Activated T-cell treated with anti-CD3 and anti-CD28 coated beads for 1 hour (primary cell): ENCODE measurements at places on chromosomes 4 and X.
A peak's percentile ranks its signal among the peaks of the same experiment; 100 is the strongest.

- no peak for DNase-seq
Measured at GRCh38 chrX:134520860-134521390, 61.0 kb downstream of the HPRT1 start.

GRCh38 chr4:67437974-67438713 lies 107.2 kb downstream of the CENPC start:
- DNase-seq = no peak

DNA sequence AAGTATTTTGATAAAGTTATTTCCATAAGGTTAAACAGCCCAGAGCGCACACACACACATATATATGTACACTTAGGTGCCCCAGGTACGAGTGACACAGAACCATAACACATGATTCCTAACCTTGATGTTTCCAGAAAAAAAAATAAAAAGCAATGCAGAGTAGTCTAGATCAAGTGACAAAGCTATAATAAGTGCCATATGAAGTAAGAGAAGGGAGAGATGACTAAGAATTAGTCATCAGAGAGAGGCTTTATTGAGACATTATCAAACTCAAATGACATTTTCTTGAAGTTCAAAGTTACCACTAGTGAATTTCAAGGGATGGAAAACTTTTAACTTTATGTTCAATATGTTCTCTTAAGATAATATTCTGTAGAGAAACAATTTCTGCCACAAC lies 215.0 kb downstream of the HTR2C start:
- DNase-seq = no peak

GRCh38 chr4:2007804-2008670 lies 737 bp downstream of the NELFA start:
- DNase-seq = no peak

- DNase-seq = no peak
Measured at GRCh38 chr4:15007201-15007600, 4.9 kb downstream of the CPEB2 start.

- DNase-seq = no peak
Measured at GRCh38 chr4:73245955-73246354, 12.6 kb downstream of the ANKRD17 start.

GRCh38 chrX:103913356-103914020 lies 48.9 kb upstream of the TMSB15B start:
- no peak for DNase-seq

DNA sequence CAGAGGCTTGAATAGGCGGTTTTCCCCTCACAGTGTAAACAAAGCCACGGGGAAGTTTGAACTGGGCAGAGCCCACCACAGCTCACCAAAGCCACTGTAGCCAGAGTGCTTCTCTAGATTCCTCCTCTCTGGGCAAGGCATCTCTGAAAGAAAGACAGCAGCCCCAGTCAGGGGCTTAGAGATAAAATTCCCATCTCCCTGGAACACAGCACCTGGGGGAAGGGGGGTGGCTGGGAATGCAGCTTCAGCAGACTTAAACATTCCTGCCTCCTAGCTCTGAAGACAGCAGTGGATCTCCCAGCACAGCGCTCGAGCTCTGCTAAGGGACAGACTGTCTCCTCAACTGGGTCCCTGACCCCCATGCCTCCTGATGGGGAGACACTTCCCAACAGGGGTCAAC lies 44.0 kb upstream of the USP38 start:
- no peak for DNase-seq

DNA sequence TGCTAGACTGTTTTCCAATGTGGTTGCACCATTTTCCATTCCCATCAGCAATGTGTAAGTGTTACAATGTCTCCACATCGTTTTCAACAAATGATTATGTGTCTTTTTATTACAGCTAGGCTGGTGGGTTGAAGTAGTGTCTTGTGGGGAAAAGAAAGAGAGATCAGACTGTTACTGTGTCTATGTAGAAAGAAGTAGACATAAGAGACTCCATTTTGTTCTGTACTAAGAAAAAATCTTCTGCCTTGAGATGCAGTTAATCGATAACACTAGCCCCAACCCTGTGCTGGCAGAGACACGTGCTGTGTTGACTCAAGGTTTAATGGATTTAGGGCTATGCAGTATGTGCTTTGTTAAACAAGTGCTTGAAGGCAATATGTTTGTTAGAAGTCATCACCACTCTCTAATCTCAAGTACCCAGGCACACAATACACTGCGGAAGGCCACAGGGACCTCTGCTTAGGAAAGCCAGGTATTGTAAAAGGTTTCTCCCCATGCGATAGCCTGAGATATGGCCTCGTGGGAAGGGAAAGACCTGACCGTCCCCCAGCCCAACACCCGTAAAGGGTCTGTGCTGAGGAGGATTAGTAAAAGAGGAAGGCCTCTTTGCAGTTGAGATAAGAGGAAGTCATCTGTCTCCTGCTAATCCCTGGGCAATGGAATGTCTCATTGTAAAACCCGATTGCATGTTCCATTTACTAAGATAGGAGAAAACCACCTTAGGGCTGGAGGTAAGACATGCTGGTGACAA lies 23.0 kb upstream of the UGT2B15 start:
- DNase-seq = no peak

DNA sequence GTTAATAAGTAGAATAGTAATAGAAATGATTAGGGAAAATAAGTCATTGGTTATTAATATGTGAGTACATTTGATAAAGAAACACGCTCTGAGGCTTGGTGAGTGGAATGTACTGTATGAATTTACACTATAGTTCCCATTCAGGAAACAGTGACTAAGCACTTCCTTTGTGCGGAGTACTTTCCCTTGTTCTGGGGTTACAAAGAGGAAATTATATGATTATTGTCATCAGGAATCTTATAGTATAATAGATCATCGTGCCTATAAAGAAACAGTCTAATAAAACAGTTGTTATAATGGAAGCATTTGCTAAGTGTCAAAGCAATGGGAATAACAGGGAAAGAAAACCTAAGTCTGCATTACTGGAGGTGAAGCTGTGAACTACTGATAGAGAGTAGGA lies 138.0 kb downstream of the RPA4 start:
- no peak for DNase-seq

GRCh38 chrX:43225626-43226328 lies 430.3 kb upstream of the MAOA start:
- DNase-seq = no peak

DNA sequence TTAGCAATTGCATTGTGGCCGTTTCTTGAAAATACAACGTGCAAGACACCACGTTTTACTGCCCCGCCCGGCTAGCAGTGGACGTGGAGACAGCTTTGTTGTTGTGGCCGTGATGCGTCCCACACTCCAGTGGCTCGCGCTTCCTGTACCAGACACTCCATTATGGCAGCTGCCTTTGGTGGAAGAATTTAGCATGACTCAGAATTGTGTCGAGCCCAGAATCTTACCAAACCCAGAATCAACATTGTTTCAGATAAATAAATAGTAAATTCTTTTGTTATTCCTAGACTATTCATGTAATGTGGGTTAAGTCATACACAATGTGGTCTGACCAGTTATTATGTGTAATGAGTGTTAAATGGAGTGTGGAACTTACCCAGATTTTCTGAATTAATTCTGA lies 25.3 kb upstream of the S100P start:
- DNase-seq = no peak

DNA sequence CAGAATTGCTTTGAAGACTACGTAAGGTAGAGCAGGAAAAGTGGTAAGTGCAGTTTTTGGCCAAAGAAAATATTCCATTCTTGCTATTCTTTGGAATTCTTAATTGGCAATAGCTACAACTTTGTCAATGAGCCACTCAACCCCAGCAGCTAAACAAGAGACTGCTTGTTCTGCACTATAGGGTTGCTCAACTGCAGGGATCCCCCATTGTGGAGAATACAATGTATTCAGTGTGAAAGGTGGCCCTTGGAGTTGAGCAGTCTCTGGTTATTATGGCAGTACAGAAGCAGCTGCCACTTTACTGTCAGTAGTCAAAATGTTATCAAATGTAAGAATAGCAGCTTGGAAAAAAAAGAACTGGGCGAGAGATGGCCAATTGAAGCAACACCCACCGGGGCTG lies 808.7 kb downstream of the CENPC start:
- DNase-seq = no peak

DNA sequence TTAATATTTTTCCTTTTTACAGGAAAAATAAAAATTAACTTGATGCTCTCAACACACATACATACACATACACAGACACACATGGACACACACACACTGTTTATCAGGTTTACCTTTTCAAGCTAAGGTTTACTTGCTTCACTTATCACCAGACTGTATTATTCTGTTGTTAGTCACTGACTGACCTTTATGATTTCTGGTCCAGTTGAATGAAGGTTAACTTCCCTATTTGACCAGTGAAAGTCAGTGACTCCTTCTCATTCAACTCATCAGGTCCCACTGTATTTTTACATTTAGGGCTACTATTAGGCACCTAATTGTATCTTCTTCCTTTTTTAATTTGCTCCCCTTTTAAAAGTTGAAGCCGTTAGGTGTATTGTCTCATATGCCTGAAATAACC lies 16.0 kb downstream of the DIAPH2 start:
- no peak for DNase-seq

DNA sequence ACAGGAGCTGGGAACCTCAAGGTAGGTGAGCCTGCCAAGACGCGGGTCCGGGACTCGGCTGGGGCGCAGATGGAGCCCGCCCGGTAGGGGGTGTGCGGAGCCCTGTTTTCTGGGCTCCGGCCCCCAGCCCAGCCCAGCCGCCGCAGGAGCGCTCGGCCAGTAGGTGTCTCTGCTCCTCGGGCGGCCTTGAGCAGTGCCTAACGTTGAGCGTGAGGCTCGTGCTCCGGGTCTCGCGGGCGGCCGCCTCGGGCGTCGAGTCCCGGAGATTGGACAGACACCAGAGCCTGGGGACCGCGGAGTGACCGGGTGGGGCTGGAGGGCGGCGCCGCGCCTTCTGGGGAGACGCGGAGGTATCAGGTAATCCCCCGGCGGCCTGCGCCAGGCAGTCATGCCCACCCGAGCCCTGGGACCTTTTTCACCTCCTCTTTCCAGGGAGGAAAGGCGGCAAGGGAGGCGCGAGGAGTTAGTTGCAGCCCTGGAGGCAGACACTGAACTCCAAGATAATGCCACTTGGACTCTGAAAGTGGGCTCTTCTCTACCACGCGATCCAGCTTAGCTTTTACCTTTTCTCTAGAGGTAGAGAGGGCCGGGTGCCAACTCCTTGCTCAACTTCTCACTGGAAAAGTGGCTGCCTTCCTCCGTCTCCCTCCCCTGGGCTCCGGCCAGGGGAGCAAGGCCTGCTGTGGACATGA lies 14.5 kb upstream of the FGG start:
- peak; percentile 16 for DNase-seq

GRCh38 chrX:120023259-120023658 lies 54.2 kb downstream of the RHOXF2B start:
- no peak for DNase-seq

- DNase-seq = no peak
Measured at GRCh38 chrX:15299941-15300851, 15.2 kb downstream of the ASB11 start.

GRCh38 chrX:40105835-40106675 lies 8.3 kb upstream of the BCOR start:
- peak; percentile 57 for DNase-seq

GRCh38 chr4:38132107-38132673 lies 172.0 kb downstream of the PTTG2 start:
- DNase-seq = peak; percentile 35

DNA sequence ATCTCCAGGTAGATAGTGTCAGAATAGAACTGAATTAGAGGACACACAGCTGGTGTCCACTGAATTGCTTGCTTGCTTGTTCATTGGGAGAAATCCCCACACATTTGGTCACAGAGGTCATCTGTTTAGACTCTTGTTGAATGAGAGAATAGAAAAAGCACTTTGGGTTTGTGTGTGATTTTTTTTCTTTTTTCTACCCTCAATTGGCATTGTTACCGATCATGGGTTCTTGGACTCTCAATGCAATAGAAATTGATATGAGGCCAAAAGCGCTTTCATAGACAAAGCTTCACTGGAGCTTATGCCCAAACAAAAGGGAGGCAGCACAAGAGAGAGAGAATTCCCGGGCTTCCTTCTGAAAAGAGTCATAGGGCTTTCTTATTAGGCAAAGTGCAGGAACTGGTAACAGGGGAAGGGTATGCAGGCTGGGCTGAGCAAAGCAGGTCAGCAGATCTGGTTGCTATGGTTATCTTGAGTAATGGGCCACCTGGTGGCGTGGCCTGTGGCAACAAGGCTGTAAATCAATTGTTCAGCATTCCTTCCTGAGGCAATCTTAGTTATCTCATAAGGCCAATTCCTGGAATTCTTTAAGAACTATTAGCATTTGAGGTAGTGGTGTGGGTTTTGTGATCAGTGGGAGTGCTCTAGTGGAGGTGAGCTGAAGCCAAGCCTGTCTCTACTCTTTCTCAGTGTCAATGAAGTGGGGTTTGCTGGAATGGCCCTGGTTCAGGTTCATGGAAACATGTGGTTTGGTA lies 5.3 kb upstream of the GPR82 start:
- no peak for DNase-seq

- no peak for DNase-seq
Measured at GRCh38 chr4:159048166-159048886, 54.6 kb upstream of the RAPGEF2 start.

DNA sequence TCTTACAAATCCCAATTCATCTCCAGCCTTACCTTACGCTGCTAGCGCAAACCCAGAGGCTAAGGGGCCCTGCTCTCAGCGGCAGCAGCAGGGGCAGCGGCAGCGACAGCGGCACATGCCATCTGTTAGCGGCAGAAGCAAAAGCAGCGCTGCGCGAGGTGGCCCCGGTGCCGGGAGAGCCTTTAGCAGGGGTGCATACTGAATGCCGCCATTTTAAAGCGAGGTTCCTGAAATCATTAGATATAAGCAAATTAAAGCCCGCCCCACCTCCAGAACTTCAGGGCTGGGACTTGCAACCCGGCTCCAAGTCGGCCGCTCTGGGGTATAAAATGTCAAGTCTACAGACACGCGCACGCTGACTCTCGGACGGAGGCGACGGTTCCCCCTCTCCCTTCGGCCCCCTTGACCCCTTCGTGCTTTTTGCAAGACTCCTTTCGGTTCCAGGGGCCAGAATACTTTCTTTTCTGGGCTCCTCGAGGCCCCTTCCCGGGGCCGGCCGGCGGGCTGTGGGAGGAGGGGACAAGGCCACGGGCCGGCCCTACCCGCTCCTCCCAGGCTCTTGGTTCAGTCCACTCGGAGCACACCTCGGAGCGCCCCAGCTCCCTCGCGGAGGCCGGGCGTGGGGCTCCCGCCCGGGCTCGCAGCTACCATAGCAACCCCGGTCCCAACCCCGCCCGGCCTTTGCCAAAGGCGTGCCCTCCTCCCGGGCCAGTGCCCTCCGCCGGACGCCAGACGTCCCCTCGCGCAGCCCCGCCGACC lies at the start of gene MBNL3:
MBNL3 (minus strand) TSS at position 220 of the 759 bp plus-strand sequence. CDS start 49,427 bp downstream, outside the sequence.
- DNase-seq = peak; percentile 53

DNA sequence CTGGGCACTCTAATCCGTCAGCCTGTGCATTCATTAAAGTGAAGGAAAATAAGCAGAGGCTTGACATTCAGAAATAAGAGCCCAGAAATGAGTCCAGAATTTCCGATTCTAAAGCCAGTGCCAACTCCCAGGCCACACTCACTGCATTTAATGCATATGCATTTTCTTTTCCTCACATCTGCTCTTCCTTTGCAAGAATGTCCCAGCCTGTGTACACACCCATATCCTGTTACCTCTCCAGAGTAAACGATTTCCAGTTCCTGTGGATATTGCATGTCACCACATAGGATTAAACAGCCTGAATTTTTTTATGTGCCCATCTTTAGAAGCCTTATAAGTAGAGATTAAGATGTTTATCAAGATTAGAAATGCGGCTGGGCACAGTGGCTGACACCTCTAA lies 27.5 kb downstream of the ARX start:
- no peak for DNase-seq
